ENCODE measurements at places on chromosomes 1 and 21.
A peak's percentile ranks its signal among the peaks of the same experiment; 100 is the strongest.

DNA sequence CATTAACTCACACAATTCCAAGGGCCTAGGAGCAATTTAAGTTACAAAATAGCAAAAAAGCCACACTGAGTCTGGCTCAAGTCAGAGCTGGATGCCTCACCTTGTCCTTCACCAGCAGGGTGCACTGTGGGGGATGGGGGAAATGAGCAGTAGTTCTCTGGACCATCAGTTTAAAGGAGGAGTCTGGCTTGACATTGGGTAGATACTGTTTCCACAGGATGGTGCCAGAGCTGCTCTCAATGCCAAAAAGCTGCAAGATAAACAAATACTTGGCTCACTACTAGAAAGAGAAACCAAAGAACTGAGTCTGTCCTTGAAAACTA, 18.8 kb downstream of the EMC1 start:
- DNase-seq: no peak

DNA sequence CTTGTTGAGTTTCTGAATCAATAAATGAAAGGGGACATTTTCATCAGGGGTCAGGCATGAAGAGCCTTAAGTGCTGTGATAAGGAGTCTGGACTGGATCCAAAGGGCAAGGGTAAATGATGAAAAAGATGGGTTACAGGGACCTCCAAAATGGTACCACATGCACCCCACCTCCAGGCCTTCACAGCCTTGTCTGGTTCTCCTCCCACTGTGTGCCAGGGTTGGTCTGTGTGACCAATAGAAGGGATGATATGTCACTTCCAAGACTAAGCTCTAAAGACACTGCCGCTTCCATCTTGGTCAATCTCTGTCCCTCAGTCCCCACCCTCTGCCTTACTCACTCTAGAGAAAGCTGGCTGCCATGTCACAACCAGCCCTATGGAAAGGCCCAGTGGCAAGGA, 140.6 kb downstream of the ZNF281 start:
- DNase-seq: no peak

DNA sequence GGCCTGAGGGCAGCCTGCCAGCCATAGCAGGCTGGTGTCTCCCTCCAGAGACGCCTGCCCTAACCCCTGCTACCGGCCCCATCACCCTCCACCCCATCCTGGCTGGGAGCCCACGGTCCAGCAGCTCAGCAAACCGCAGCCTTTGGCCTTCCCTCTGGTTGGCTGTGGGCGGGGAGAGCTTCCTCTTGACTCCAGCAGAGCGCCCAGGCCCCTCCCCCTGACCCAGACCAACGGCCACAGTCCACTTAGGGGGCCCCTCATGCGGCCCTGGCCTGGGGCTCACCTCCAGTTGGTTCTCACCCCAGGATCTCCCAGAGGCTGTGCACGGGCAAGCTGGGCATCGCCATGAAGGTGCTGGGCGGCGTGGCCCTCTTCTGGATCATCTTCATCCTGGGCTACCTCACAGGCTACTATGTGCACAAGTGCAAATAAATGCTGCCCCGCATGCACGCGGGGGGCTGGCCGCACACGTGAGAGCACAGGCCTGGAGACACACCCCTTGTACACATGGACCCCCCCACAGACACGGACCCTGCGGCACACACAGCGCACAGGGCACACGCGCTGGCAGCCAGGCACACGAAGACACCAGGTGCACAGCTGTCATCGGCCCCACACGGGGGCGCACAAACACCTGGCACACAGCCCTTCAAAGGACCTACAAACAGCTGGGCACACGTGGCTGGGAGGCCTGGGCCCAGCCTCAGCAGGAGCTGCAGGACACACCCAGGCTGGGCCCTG, 3.1 kb downstream of the SMIM1 start:
- peak; percentile 20 for DNase-seq

DNA sequence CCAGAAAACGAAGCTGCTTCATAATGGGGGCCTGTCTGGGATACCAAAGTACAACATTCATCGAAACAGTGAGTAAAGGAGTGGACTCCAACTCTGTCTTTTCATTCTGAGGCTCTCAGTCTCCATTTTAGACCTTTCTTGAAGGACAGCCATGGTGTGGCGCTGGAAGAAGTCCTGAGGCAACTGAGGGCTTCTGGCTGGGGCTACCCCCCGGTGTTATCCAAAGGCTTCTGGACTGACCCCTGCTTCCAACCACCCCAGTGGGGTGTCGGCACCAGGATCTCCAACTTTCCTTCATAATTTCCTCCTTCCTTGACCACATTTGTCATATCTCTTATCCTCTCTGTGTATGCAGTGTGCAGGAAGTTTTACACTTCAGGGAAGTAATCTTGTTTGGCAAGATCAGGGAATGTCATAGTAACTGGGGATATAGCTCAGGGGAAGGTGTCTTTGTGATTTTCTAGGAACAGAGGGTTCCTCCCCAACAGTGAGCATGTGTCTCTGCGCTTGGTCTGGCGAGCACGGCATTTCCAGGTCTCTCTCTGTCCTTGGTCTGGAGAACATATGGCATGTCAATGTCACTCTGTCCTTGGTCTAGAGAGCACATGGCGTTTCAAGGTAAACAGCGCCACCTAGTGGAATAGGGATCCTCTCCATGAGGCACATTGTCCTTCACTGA, 19.4 kb upstream of the BSDC1 start:
- peak; percentile 71 for DNase-seq

DNA sequence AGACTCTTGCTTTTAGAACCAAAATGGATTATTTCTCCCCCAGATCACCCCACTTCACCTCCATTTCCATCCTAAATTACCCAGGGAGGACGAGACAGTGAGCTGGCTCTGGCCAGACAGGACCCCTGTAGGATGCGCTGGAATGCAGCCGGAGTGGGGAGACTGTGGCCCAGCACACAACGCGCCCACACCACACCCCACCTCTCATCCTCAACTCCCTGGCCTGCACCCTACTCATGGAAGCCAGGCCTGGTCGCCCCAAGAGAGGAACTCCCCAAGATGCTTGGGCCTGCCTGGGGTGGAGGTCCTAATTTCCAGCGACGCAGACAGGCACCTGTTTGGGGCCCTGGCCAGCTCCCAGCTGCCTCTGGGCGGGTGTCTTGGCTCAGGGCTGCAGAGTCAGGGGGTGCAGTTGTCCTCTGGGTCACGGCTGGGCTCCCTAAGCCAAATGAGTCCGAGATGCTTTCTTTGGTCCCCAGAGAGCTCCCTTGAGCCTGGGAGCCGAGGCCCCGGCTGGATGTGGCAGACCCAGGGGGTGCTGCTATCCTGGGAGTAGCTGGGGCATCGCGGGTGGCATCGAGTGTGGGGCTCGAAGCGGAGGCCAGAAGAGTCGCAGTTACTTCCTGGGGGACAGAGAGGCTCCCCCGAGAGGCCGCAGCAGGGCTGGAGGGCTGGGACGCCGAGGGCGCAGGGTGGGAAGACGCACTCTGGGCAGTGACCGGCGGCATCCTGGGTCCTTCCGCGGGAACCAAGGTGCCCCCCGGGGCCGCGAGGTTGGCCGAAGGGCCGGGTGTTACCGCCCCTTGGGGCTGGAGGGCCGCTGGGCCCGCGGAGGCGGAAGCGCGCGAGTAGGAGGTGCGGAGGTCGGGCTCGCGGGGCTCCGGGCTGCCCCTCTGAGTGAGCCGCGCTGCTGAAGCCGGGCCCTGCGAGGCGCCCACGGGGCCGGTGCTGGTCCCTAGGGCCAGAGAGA, 10.4 kb downstream of the CLEC20A start:
- DNase-seq: no peak

GRCh38 chr1:112693821-112694220, 13.1 kb downstream of the RHOC start:
- no peak for DNase-seq

- DNase-seq: peak; percentile 35
Observed at GRCh38 chr1:117312453-117313138, 54.7 kb upstream of the MAN1A2 start.

DNA sequence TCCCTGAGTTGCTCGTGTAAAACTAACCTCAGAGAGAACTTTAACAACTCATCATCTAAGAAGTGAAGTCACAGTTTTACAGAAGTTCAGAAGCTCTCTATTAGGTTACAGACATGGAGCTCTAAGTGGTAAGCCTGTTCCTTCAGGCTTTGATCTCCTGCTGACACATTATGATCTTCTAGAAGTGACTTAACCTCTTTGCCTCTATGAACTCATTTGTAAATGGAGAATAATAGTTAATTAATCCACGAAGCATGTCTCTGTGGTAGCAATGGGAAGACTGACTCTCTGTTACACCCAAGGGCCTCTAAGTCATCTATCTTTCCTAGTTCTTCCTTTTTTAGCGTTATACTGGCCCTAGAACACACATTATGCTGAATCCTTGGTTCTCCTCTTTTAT, 157.9 kb upstream of the NRIP1 start:
- no peak for DNase-seq

GRCh38 chr1:230992100-230992774, 13.3 kb downstream of the ARV1 start:
- DNase-seq: no peak

- no peak for DNase-seq
Observed at GRCh38 chr1:100250264-100250663, 630 bp upstream of the DBT start.

DNA sequence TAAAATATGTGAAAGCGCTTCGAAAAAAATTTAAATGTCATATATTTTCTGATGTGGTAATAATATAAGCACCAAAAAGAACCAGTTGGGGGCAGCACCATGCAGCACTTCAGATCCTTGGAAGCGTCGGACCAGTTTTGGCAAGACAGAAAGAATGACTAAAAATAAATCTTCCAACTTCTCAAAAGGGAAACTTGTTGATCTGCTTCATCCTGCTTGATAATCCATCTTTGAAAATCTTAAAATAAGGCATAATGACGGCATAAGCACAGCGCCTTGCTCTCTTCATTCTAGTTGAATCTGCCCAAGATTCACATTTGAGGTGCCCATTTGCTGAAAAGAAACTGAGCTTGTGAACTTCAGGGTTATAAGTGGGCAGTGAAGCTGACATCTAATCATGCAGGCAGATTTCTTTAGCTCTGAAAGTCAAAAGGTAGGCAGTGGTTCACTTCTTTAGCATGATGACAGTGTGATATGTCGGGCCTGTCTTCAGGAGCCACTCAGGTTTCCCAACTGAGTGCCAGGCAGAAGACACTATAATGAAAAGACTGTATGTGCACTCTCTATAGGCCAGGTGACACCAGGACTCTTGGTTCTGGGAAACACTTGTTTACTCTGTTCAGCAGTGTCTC, 19.8 kb upstream of the MUTYH start:
- DNase-seq: peak; percentile 60

DNA sequence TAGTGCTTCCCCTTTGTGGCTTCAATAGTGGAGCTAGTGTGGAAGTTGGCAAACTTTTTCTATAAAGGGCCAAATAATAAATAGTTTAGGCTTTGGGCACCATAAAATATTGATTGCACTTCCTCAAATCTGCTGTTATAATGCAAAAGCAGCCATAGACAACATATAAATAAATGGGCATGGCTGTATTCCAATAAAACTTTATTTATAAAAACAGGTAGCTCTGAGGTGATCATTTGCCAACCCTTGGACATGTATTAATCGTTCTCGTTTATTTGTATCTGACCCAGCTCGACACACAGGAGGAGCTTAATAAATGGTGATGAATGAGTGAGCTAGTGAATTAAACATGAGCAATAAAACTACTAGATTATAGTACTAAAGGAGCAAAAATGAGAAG, 13.3 kb downstream of the KAZN start:
- DNase-seq: no peak

DNA sequence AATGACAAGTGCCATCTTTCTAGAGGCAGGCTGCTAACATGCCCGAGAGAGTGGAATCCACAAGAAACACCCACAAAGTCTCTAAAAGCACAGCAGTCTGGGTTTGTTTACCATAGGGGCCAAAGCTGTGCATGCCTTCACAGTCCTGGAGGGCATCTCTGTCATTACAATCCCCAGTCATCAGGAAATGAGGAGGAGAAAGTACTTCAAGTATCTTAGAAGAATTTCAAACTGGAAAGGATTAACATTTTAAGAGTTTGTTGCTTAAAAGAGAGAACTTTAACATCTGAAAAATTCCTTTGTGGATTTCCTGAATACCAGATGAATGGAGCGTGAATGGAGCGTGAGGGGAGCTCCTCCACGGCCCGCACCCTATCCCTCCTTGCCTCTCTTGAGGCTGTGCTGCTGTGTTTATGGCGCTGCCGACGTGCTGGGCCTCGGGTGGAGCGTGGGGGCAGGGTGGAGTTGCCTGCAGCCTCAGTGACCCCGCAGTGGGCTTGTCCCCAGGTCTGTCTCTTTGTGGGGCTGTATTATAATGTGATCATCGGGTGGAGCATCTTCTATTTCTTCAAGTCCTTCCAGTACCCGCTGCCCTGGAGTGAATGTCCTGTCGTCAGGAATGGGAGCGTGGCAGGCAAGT, 23.3 kb downstream of the SLC6A17 start:
- no peak for DNase-seq

GRCh38 chr1:81414488-81415015, 386.2 kb upstream of the ADGRL2 start:
- no peak for DNase-seq

- no peak for DNase-seq
Observed at GRCh38 chr1:46510341-46510997, 20.8 kb downstream of the DMBX1 start.

DNA sequence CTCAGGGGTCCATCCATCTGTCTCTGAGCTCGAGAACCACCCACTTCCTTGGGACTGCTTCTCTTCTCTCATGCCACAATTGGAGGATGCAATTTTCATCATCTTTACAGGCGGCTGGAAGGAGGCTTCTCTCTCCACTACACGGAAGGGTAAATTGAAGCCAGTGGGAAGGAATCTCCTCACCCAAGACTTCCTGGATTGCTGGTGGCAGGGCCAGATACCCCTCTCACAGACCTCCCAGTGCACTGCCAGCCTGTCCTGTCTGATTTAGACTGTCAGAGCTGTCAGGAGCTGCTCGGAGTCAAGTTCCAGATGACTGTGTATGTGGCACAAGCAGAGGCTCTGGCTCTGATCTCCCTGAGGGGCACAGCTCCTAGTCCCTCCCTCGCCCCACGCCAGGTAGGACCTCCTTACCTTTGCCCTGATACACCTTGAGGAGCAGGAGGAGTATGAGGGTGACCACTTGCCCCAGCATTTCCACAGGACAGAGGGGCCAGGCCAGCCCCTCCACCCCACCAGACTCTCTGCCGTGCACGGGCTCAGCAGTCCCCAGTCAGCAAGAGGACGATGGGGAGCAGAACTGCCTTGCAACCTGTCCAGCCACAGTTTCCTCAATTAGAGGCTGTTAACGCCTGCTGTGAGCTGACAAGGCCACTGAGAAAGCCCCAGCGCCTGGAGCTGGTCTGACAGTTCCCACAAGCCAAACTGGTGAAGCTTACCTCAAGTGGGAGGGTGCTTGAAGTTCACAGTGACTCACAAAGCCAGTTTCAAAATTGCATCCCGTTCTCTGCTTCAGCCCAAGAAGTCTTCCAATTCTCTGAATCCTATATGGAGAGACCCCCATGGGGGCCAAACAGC, at the start of gene CD244:
TSS of gene CD244 (minus strand) at position 685 of the 858 bp plus-strand sequence. CDS start at position 475, 210 bp downstream.
- DNase-seq: peak; percentile 94

Data from AML-193 (cell line).